ENCODE measurements at places on chromosomes 3 and 15.

- no peak for DNase-seq
Observed at GRCh38 chr15:26073430-26074333, 210.6 kb upstream of the ATP10A start.

- DNase-seq = no peak
Observed at GRCh38 chr3:147089286-147089685, 317.1 kb downstream of the ZIC4 start.

DNA sequence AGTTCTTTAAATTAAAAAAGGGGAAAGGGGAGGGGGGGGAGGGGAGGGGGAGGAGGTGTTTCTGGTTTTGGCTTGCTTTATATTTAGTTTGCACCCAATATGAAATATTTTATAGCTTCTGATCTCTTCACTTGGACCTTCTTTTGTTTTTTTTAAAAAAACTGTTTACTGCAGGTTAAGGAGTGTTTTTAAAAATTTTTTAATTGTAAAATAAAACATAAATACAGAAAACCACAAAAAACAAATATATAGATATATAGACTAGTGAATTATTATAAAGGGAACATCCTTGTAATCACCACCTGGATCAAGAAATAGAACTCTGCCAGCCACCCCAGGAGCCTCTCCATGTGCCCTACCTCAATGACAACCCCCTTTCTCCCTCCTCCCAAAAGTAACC, 861 bp upstream of the MYLK start:
- DNase-seq = no peak

DNA sequence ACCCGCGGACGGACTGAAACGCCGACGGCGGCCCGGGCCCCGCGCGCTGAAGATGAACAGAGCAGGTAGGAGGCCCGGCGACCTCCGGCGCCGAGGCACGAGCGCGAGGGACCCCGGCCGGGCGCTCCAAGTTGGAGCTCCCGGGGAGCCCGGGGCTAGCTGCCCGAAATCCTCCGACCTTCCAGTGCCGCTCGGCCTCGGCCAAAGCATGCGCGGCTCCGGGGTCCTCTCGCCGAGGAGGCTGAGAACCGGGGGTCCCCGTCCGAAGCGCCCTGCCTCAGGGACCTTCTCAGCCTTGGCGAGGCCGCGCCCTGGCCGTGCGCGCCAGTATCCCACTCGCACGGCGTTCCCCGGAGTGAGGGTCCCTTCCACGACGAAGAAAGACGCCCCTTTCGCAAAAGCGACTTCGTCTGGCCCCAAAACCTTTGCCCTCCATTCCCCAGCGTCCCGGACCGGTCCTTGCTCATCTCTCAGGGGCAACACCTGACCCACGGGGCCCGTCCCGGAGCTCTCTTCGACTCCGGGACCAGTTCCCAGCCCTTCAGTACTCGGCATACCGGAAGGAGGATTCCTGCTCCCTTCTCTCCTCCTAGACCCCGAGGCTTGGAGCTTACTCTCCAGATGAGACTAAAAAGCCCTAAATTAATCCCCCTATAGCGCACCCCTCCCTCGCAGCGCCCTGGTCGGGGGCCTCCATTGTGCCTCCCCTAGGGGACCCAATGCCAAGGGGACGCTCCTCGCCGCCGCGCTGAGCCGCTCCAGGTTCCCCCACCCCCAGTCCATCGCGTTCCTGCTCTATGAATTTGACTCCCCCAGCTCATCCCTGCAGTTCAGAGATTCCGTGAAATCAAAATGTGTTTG, 7.7 kb upstream of the FGD5 start:
- no peak for DNase-seq
